ENCODE measurements at places on chromosomes 11 and 22.

DNA sequence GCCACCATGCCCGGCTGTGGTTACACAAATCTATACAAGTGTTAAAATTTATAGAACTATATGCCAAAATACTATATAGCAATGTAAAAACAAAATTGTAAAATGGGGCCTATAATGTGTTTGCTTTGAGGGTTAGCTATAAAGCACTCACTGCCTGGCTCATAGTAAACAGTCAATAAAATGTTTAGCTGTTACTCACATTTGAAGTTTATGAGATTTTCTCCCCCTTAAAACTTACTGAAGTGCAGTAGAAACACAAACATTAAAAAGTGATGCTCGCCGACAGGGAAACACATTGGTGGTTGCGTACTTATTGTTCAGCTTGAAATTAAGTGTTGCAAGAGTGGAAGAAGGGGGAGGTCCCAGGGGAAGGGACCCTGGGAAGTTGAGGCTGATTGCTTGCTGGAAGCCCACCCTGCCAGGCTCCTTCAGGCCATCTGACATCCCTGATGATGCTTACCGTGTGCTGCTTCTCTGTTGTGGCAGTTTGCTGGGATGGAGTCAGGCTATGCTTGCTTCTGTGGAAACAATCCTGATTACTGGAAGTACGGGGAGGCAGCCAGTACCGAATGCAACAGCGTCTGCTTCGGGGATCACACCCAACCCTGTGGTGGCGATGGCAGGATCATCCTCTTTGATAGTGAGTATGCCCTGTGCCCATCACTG, 52.1 kb downstream of the KREMEN1 start:
- no peak for DNase-seq

DNA sequence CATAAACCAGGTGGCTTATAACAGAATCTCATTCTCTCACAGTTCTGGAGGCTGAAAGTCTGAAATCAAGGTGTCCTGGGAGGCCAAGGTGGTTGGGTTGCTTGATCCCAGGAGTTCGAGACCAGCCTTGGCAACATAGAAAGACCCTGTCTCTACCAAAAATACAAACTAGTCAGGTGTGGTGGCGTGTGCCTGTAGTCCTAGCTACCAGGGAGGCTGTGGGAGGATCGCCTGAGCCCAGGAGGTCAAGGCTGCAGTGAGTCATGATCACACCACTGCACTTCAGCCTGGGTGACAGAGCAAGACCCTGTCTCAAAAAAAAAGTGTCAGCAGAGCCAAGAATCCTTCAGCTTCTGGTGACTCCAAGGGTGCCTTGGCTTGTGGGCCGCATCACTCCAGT, 8.9 kb upstream of the PRR5 start:
- DNase-seq: no peak

DNA sequence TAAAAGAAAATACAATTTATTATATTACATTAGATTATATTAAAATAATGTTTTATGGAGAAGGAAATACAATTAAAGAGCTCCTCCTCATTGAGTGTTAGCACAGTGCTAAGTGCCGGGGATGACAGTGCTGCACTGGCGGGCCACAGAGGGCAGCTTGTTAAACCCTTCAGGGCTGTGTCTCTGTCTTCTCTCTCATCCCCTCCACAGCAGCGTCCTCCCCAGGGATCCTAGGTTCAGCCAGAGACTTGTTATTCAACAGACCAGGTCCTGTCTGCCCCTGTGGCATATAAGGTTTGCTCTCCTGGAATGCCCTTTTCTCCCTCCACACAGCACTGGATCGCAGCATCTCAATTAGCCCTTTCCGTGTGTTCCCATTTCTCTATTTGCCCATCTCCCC, 14.2 kb downstream of the THYN1 start:
- no peak for DNase-seq

DNA sequence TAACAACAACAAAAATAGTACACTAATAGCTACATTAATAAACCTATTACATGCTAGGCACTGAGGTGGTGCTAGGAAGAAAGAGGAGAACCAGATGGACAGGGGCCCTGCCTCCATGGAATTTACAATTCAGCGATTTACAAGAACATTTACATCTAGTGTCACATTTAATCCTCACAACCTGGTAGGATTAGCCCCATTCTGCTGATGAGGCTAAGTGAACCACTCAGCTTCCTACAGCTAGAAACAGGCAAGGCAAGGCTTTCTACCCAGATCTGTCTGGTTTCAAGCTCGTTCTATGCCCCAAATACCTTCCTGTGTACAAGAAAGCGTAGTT, 368.4 kb downstream of the BUD13 start:
- no peak for DNase-seq

DNA sequence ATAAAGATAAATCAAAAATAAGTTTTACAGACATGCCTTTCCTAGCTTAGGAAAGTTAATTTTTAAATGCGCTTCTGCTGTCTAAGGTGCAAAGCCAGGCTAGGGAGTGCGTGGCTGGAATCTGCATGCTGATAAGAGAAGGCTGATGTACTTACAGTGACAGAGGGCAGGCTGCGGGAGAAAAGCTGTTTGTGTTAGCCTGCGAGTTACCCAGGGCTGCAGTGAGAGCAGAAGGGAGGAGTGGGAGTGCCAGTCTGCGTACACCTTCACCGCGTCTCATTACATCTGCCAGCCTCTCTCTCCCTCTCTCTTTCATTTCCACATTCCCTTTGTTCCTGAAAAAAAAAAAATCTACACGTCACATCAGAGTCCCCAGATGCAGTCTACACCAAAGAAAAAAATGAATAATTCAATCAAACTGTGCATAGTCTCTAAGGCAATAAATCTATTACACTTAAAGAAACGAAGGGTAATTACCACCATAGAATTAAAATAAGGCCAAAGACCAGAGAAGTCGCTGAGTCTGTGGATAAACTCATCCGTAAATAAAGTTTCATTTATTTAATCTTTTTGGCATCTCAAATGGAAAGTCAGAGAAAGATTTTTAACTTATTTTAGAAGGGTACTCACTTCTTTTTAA, 126.4 kb upstream of the C11orf58 start:
- no peak for DNase-seq

GRCh38 chr11:38814670-38815069, 2216.6 kb upstream of the RAG2 start:
- no peak for DNase-seq

DNA sequence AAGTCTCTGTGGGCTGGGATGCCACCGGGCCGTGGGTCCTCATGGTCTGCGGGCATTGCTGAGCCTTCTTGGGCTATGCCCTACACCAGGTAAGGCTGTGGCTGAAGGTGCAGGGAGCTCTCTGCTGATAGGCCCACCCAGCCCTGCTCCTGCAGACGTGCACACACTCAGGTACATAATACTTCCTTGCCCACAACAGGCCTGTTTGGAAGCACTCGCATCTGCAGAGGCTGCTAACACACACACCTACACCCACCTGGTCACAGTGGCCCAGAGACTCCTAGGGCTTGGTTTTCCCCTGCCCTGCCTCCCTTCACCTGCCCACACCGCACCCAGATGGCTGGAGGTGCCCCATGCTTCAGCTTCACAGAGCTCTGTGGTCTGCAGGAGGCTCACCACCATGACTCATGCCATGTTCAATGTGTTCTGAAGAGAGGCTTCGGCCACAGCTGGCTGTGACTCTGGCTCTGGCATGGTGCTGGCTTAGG, 72.8 kb upstream of the KCNQ1OT1 start:
- no peak for DNase-seq

GRCh38 chr22:35479985-35480550, 60.6 kb upstream of the RASD2 start:
- no peak for DNase-seq

GRCh38 chr11:35927682-35928081, 16.2 kb upstream of the LDLRAD3 start:
- no peak for DNase-seq

- no peak for DNase-seq
Observed at GRCh38 chr11:62694455-62695167, 5.3 kb upstream of the LRRN4CL start.

DNA sequence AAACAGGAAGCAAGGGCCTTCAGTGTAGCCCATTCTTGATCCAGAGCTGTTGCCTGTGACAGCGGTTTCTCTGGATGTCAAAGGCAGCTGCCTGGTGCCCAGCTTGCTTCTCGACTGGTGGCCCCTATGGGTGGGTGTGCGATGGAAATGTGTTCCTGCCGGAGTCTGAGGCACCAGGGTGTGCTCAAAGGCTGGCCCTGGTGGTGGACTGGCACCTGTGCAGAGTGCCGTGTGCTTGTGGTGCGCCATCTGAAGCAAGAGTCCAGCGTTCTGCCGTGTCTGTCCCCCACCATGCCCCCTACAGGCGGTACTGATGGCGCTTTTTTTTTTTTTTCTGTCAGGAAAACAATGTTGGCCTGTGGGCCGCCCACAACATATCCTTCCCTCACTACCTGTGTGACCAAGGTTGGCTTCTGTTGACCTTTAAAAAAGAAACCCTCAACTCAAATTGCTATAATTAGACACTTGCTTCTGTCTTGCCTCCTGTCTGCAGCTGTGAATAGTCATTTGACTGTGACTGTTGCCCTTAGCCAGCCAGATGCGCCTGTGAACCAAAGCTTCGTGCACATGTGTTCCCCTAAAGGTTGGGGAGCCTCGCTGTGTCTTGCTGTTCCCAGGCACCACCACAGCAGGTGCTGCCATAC, 4.7 kb upstream of the RANBP1 start:
- no peak for DNase-seq

- DNase-seq: no peak
Observed at GRCh38 chr22:41888627-41889200, 26.2 kb downstream of the SHISA8 start.

GRCh38 chr11:72773291-72773690, 20.6 kb downstream of the STARD10 start:
- DNase-seq: no peak

DNA sequence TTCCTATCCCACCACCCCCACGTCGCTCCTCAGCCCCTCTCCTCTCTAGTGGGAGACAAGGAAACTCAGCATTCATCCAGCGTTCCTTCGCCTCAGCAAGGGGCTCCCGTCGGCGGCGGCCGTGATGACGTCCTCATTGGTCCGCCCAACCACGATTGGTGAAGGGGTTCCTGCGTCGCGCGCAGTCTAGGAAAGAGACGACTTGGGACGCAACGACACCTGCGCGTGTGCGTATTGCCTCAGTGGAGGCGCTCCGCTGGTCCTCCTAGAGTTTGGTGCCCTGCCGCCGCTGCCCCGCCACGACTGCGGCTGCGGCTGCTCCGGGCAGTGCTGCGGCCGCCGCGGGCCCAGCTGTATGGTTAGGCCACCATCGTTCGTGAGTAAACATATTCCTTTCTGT, 56.6 kb downstream of the CCDC81 start:
- DNase-seq: peak; percentile 40
